ENCODE measurements at places on chromosomes 2 and 18.

- no peak for DNase-seq
Measured at GRCh38 chr2:239133945-239134570, 266.8 kb downstream of the HDAC4 start.

DNA sequence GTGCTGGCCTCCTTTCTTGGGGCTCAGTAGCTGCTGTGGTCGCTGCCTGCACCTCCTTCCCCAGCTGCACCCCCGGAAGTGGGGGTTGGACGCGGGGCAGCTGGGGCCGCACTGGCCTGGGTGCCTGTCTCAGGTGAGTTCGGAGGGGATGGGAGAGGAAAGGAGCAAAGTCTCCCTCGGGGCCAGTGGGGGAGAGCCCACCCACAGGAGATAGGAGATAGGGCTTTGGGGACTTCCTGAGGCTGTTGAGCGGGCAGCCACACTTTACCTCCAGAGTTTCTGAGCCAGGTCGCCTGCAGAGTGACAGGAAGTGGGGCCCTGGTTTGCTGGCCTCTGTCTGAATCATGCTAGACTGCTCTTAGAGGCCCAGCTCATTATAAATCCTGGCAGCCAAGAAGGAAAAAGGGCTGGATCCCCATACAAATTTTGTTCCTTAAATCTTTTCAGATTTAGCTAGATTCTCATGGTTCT is 8.1 kb downstream of the MBP start:
- no peak for DNase-seq

DNA sequence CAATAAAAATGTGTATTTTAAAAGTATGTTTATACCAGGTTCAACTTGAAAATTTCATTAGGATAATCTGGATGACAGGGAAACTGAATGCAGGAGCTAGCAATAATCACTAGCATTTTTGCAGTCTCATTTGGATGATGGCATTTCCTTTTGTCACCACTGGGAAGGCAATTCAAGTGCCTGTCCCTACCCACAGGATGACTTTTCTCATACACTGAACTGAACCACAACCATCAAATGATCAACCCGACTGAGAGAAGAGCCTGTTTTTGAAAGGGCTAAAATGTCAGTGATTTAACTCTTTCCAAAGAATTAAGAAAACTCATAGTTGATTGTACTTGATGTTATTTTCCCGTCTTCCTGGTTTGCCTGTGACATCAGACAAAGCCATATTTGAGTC is 115.0 kb downstream of the FAM124B start:
- DNase-seq = no peak

DNA sequence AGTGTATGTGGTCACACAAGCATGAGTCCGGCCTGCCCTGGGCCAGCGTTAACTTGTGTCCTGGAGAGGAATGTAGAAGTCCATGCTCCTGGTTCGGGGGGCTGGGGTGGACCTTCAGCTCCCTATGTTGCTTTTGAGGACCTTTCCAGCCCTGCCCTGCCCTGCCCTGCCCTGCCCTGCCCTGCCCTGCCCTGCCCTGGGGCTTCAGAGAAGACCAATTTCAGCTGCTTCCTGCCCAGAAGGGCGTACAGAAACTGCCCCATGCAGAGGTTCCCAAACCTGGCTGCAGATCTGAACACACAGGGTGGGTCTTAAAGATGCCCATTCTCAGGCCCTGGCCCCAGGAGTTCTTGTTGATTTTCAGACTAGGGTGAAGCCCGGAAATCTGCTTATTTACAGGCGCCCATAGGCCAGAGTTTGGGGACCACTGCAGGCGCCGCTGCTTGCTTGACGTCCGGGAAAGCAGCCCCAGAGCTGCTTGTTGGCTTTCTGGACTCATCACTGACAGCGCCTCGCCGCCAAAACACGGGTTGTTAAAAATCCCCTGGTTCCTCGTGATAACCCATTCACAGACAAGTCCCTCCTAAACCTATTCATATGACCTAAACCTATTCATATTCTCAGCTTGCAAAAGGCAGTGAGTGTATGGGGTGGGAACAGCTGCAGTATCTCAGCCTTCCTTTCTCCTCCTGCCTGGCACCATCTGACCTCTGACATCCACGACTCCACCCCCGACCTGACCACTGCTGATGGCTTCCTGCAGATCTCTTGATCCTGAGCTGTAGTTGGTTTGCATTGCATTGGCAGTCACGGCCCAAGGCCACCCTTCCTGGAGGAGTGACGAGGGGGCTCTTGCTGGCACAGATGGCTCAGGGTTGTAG is 198.3 kb downstream of the GLI2 start:
- DNase-seq = no peak

GRCh38 chr2:234164493-234165413 is 114.3 kb downstream of the SPP2 start:
- DNase-seq = no peak

DNA sequence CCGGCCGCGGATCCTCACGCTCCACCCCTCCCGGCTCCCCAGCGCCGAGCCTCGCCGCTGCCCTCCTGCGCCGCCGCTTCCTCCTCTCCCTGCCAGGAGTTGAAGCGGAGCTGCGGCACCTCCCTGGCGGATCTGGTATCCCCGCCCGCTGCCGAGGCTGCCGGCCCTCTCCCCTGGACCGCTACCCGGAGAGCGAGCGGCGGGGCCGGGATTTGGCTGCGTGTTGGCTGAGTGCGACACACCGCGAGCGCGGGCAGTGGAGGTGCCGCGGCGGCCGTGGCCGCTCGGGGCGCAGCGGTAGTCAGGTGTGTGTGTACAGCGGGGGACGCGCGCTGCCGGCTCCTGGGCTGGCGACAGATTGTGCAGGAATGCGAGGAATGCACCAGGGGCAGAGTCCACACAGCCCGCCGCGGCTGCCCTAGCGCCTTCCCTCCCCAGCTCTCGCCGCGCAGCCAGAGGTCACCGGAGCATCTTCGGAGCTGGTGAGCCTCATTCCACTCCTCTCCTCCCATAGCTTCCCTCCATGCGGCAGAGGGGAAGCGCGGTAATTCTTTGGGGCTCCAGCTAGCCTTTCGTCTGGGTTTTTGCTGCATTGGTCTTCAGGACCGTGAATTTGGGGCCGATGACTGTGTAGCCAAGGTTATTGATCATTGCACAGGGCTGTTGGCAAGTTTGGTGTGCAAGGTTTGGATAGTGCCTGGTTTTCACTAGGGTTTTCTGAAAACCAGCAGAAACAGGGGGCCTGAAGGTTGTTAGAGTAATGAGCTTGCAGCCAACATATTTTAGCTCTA is 1.3 kb downstream of the PKP4 start:
- DNase-seq = peak; percentile 57

DNA sequence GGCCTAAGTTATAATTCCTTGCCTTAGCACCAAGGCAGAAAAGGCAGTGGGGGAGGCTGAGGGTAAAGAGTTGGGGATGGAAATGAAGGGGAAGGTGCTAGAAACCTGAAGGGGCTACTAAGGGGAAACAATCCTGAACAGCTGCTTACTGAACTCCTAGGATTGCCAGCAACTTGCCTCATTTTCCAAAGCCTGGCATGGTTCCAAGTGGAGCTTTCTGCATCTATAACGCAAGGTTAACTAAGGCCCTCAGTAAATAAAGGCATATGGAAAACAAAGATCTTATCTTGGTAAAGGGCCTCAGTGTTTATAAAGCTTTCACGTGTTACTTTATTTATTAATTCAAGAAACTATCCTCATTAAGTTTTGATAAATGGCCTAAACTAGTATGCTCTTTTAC is 10.9 kb downstream of the MEP1B start:
- peak; percentile 93 for DNase-seq

DNA sequence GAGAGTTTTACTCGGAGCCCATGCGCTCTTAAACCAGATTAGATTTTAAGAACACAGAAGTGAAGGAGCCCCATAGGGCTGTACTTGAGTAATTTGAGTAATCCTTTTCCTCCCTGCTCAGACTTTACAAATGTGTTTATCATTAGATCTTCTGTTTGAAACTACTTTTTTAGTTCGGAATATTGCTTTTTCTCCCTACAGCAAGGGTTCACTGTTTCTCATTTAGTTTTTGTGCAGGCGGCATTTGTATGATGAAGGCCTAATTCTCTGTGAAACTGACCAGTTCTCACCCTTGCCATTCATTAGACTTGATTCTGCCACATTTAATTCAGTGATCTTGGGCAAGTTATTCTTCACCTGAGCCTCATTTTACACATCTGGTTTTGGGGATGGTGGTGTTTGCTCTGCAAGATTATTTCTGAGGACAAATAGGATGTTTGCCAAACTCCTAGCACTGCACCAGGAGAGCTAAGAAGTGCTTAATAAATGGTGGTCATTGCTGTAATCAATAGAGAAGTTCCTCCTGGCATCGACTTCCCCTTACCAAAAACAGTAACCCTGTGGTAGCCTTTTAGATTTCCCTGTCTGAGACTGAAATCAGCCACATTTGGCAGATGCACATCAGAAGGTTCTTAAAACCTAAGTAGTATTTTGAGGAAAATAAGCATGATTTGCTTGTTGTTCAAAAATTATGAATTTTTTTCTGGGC is 2.2 kb downstream of the B3GNT2 start:
- peak; percentile 32 for DNase-seq

- DNase-seq = no peak
Measured at GRCh38 chr2:157822993-157823392, 53.1 kb downstream of the ACVR1 start.

DNA sequence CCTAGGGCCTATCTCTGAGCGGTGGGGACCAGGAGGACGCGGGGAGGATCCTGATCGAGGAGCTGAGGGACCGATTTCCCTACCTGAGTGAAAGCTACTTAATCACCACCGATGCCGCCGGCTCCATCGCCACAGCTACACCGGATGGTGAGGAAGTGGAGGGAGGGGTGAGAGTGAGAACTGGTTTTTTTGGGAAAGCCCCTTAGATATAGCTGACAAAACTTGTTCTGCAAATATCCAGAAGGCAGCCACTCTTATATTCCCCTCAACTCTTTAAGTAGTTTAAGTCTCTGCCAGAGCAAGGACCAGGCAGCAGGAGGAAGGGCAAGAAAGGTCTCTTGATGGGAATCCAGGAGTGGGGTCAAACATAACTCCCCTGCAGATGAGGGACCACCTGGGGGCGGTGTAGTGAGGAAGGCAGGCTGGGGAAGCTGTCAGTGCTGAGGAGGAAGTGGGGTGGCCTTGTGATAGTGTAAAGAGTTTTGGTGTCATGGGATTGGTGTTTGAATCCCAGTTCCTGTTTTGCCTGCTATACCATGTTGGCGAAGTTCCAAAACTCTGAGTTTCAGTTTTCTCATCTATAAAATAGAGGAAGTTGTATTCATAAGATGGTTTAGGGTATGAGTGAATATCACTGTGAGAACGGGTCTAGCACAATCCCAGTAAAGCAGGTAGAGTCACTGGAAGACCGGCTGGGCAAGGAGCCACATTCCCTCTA is 3.4 kb downstream of the NAGK start:
- DNase-seq = no peak

GRCh38 chr2:177556153-177556552 is 163.6 kb downstream of the AGPS start:
- no peak for DNase-seq

DNA sequence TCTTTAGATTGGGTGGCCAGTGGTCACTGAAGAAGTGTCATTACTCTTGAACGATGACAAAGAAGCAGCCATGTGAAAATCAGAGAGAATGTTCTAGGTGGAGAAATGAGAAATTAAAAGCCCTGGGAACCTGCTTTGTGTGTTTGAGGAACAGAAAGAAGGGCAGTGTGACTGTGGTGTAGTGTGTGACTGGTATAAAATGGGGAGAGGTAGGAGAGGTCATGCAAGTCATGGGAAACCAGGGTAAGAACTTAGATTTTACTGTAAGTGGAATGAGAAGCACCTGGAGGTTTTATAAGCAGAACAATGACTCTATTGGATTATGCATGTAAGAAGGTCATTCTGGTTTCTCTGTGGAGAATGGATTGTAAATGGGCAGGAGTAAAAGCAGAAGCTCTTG is 12.2 kb downstream of the ICOS start:
- no peak for DNase-seq

GRCh38 chr2:60447943-60448342 is 105.5 kb downstream of the BCL11A start:
- no peak for DNase-seq

DNA sequence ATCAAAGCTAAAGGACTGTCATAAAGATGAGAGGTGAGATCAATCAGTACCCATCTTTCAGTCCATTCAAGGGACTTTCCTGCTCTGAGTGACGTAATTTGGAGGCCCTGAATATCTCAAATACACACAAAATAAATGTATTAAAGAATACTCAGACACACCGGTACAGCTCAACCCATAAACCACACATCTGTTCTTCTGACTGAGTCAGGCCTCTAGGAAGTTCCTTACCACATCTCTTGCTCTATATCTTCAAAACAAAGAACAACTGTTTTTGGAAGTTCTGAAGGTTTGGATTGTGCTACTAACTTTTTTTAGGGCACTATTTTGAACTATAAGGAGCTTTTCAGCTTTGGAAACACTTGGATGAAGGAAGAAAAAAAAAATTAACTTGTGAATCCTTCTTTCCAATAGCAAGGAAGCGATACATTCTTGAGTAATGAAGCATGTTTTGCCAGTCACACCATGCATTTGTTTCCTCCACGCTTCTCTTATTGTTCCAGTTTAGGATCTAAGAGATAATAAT is 866.5 kb upstream of the VRK2 start:
- no peak for DNase-seq

GRCh38 chr2:54967759-54968365 is 82.4 kb downstream of the RTN4 start:
- no peak for DNase-seq

DNA sequence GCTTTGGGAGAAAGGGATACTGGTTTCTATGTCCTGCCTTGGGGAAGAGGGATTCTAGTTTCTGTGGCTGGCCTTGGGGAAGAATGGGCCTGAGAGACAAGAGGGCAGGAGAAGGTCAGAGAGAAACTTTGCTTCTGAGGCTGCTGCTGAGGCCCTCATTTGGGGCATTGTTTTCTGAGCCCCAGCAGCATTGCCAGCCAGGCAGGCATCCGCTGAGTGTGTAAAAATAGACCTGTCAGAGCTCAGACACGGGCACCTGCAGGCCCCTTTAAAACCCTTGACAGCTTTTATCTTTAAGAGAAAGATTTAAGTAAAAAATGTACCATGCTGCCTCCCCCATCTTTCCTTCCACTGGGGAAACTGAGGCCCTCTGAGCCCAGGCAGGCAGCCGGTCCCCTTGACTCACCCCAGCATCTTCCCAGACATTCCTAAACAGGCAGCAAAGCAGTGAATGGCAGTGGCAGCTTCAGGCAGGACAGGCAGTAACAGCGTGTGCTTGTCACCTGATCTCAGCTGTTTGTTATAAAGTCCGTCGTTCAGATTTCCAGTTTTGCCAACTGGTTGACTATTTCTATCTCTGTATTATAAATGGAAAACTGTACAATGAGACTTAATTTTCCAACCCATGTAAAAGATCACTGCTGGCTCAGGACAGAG is 27.6 kb downstream of the MLPH start:
- no peak for DNase-seq

DNA sequence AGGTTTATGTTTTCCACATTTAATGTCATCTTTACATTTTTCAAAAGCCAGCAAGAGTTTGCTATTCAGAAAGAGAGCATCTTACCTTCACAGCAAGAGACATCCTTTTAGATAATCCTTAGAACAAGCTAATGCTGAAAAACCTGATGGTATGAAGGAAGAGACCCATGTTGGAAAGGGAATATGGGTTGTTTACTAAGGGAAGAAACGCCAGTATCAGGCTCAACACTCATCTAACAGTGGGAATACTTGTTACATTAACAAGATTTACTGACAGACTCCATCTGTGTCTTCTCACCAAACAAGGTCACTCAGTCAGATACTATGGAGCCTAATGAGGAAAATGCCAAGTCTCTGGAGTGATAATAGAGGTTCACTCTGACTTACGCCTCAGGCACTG is 1474.1 kb upstream of the SLC39A10 start:
- peak; percentile 0 for DNase-seq

GRCh38 chr2:120899771-120900170 is 164.1 kb downstream of the GLI2 start:
- no peak for DNase-seq

- DNase-seq = peak; percentile 28
Measured at GRCh38 chr18:74819433-74820059, 221.9 kb downstream of the ZNF407 start.
